ENCODE measurements at places on chromosomes 2 and 18.

DNA sequence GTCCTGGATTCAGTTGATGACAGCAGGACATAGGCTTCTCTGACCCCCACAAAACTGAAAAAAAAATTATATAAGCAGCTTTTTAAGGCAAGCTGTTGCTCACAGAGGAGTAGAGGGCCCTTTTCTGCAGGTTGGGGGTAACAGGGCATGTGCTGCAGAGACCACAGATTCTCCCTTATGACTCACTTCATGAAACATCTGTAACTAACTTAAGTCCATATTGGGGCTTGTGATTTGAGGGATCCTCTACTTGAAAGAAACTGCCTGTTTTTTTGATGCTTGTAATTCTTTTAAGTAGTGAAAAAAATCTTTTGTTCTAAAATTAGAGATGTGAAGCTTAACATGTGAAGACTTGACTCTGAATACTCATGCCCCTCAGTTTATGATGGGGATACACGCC lies 33.4 kb downstream of the XRCC5 start:
- no peak for DNase-seq

DNA sequence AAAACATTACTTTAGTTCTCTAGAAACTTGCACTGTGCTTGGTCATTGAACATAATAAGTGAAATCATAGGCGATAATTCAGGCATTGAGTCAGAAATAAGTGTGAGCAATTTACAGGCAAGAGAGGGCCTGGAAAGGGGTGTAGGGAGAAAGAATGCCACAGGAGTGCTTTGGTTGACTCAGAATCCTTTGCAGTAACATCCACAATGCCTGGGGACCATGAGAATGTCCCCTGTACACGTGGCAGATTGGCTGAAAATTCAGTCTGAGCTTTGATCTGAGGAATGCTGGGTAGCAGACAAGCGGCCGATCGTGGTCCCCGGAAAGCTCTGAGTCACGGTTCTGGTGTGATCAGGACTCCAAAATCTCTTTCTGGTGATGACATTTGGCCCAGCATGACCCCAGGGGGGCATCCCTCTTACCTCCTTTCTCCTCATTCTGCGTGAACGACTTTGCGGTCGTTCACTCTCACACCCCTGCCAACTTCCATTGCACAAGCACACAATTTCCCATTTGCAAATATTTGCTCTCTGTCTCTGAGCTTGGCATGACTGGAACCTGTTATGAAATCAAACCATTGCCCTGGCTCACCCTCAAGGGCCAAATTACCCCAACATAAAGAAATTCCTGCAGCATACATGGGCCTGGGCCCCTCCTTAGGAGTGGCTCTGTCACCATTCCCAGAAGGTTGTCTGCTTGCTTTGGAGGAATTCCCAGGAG lies 305.0 kb upstream of the EPAS1 start:
- DNase-seq: no peak

DNA sequence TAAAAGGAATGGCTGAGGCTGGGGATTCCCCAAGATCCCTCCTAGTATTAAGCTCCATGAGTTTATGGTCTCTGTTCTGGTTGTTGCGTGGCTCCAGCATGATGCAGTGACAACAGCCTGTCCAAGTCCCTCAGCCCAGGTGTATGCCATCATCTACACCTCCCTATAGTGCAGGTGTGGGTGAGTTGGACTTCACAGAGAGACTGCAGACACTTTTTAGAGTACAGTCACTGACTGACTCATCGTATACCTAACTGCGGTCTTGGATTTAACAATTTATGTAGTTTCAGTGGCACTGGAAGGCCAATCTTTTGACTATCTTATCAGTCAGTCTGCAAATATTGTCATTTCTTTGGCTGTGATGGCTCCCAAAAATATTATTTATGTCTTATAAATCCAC lies 415.0 kb downstream of the TMX3 start:
- DNase-seq: no peak

DNA sequence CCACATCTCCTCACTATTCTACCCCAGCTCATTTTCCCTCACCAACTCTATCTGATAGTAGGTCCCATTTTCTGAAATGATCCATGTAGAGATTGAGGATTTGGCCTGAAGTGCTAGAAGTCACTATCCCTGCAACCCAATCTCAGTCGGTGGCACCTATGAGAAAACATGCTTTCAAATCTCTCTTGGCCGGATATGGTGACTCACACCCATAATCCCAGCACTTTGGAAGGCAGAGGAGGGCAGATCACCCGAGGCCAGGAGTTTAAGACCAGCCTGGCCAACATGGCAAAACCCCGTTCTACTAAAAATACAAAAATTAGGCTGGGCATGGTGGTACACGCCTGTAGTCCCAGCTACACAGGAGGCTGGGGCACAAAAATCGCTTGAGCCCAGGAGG lies 19.1 kb upstream of the MARCHF4 start:
- no peak for DNase-seq

DNA sequence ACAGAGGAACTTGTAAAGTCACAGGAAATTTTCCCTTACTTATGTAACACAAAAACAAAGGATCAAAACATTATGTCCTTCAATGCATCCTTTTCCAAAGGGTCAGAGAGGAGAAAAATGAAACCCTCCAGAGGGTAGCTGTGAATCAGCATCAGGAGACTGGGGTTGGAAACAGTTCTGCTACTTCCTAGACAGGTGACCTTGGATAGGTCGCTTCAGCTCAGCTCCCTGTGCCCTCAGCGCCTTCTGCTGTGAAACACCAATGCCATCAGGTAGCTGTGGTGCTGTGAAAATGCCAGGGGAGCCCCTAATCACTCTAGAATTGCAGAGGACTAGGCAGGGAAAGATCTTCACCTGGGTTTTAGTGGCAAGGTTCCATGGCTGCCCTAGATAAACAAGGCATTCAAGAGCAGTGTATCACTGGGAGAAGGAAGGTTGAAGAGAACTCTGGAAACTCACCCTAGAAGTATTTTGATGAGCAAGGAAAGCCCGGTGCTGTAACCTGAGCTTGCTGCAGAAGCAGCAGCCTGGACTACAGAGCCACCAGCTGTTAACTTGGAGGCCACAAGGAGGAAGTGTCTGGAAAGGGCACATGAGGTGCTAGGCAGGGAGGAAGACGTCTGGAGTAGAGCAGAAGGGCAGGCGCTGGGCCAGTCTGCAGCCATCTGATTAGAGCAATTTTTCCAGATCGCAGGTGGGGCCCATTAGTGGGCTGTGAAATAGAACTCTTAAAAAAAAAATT lies 100.7 kb upstream of the MCFD2 start:
- no peak for DNase-seq

GRCh38 chr2:84375020-84375419 lies 84.1 kb downstream of the SUCLG1 start:
- DNase-seq: no peak

DNA sequence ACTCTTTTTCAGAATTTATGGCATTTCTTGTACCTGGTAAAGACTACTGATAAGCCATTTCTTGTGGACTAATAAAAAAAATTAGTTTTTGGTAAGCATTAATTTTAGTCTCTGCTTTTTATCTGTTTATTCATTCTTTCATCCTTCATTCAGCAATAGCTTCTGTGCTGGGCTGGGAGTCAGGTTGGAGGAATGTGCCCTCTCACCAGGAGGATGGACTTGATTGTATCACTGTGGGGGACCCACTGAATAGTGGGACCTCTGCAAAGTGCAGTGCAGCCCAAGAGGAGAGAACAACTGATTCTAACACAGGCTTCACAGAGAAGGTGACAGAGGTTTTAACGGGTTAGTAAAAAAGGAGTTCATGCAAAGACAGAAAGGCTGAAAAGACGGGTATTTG lies 39.1 kb downstream of the CDC42EP3 start:
- no peak for DNase-seq

Measured in activated T-helper 1 cell treated with anti-CD3 and anti-CD28 coated beads, Interleukin-2, amount 50 U/mL, for 16 hours (primary cell).